ENCODE measurements at places on chromosomes 4 and X. TPM values are rescaled to one million over a fixed set of nuclear protein-coding genes. Genes with fewer than 3 reads are reported as not detected.

The NLGN4X gene
- total RNA-seq = under 0.01 TPM

The ENPP6 gene
- not detected for total RNA-seq

The HTN3 gene
- total RNA-seq = not detected

The ENOX2 gene
- total RNA-seq = 6.1 TPM

The DMP1 gene
- total RNA-seq = not detected

The LEF1 gene
- 327 TPM for total RNA-seq
